ENCODE measurements at places on chromosomes 3 and 15.

DNA sequence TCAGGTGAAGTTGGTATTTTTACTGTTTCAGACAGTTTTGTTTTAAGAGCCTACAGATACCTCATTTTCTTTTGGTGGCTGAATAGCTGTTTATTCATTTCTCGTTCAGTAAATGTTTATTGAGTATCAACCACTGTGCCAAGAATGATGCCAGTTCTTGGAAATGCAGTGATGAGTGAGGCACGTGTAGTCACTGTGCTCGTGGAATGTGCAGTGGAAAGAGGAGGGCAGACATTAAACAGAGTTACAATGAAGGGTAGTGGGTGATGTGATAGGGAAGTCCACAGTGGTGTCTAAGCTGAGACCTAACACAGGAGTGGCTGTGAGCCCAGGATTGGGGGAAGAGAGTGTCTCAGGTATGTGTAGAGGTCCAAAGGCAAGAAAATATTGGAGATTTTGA is 73.7 kb downstream of the ARHGEF26 start:
- DNase-seq: no peak

GRCh38 chr3:109943181-109943580 is 605.8 kb upstream of the DPPA4 start:
- DNase-seq: no peak

DNA sequence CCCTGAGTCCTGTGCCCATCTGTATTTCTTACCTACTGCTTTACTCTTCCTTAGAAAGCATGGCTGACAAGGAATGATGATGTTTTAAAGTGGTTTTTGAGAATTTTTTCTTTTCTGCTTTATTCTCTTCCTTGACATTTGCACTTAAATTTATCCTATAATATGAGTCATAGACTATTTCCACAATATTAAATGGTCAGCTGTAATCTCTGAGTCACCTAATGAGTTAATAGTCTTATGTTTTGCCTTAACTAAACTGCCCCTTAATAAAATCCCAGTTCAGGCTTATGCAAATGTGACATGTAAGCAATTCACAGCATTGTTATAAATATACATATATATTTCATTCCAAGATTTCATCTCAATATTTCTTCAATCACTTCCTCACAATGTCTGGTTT is 23.8 kb downstream of the MEIS2 start:
- no peak for DNase-seq

- no peak for DNase-seq
These were observed 167.6 kb downstream of the PLCL2 start for GRCh38 chr3:17052363-17052762.

DNA sequence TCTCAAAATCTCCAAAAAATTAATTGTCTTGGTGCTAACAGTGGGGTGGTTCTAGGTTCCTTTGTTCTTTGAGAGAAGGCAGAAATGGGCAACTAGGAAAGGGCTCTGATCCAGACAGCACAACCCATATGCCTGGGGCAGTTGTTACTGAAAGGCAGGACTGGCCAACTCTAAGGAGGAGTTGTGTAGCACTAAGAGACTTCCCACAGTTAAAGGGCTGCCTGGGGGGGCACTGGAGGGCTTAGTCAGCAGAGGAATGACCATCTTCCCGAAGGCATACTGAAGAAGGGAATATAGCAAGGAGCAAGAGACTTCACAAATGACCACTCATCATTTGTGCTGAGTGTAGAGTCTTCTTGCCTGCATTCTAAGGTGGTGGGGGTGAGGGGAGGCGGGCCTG is 15.8 kb downstream of the ILDR1 start:
- no peak for DNase-seq

DNA sequence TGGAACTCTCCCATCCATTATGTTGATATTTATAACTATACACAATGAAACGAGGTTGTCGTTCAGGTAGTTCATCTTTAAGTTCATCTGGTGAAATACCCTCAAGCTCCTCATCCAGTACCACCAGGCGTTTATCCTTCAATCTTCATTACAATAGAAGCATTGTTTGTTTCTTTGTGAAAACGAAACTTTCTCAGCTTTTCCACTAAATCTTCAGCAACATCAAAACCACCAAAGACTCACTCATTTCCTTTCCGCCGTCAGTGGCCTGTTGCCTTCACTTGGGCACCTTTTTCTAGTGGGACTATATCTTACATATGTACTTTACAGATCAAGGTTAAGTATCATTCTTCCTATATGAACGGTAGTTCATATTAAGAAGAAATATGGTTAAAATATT is 44.1 kb upstream of the TFG start:
- no peak for DNase-seq

GRCh38 chr15:74179983-74180880 is 6.7 kb downstream of the ISLR start:
- DNase-seq: no peak

DNA sequence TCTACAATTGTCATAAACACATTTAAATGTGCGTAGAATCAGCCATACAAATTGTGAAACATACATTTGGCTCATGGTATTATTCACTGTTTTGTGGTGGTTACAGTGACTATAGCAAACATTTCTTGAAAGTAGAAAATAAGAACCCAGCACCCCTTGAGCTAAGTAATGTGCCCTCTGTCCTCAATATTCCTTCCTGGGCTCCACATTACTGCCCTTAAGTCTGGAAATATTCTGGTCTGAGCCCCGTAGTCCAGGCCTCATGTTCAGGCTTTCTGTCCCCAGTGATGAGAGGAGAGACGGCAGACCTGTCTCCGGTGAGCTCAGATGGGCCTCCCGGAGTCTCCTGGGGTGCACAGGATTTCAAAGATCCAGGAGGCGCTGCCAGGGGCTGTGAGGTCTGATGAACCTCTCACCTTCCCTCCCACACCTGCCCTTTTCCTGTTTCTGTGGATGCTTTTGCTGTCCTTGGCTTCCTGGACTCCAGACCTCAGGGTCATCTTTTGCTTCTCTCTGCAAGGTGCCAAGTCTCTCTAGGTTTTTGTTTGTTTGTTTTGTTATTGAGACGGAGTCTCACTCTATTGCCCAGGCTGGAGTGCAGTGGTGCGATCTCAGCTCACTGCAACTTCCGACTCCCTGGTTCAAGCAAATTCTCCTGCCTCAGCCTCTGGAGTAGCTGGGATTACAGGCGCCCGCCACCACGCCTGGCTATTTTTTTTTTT is 8.8 kb upstream of the MUC20 start:
- no peak for DNase-seq

Data from A549 (cell line).